ENCODE measurements at places on chromosomes 4 and X. TPM values are rescaled to one million over a fixed set of nuclear protein-coding genes. Genes with fewer than 3 reads are reported as not detected.

DNA sequence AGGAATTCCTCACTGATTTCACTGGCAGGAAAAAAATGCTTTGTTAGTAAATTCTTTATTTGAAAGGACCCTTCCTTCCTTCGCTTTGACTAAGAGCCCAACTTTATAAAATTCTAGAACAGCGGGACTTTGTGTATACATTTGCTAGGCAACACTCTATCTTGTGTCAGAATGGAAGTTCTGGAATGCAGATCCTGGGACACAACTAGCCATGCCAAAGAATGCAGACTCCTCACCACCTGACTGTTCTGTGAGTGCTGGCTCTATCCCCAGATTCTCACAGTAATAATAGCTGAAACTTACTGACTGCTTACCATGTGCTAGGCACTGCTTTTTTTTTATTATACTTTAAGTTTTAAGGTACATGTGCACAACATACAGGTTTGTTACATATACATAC lies 73.3 kb upstream of the ZDHHC15 start:
- no peaks in the 10 kb centered on the region for H3K36me3 ChIP-seq
- H3K27ac ChIP-seq = no peak overlapping the region
- H3K4me3 ChIP-seq = no peak overlapping the region
- DNase-seq = no peak
- no peaks in the 10 kb centered on the region for H3K4me1 ChIP-seq

DNA sequence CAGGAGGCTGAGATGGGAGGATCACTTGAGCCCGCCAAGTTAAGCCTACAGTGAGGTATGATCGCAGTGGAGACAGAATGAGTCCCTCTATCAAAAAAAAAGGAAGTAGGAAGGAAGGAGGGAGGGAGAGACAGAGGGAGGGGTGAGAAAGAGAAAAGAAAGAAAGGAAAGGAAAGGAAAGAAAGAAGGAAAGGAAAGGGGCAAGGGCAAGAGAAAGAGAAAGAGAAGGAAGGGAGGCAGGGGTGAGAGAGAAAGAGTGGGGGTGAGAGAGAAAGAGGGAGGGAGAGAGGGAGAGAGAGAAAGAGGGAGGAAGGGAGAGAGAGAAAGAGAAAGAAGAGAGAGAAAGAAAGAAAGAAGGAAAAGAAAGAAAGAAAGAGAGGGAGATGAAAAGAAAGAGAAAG lies 13.2 kb downstream of the ELF2 start:
- H3K27ac ChIP-seq = no peak overlapping the region
- DNase-seq = no peak
- no peaks in the 10 kb centered on the region for H3K27me3 ChIP-seq

- no peaks in the 10 kb centered on the region for H3K36me3 ChIP-seq
- peaks cover 23% of the 10 kb centered on the region for H3K4me1 ChIP-seq
- no peak within 1 kb of the TSS for H3K27ac ChIP-seq
These were observed at the start of gene NDNF for GRCh38 chr4:121072224-121073003. TSS of gene NDNF (minus strand) at chr4:121072535. CDS start at chr4:121045837, 26,698 bp downstream.

DNA sequence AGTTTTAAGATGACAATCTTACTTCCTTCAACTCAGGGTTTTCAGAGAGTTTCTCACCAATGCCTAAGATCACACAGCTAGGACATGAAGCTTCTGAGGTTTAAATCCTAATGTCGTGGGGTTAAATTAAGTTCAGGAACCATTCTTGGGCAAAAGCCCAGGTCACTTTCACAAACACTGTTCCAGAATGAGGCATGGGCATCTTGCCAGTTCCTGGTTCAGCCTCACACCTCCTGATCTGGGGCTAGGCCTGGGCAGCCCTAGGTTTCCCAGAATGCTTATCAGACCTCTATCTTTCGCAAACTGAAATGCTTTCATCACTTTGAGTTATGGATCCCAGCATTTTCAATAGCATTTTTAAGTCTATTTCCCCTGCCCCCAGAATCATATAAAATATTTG lies 224.8 kb upstream of the EDA2R start:
- H3K4me1 ChIP-seq = no peaks in the 10 kb centered on the region
- DNase-seq = no peak
- H3K4me3 ChIP-seq = no peak overlapping the region
- no peak overlapping the region for H3K27ac ChIP-seq

DNA sequence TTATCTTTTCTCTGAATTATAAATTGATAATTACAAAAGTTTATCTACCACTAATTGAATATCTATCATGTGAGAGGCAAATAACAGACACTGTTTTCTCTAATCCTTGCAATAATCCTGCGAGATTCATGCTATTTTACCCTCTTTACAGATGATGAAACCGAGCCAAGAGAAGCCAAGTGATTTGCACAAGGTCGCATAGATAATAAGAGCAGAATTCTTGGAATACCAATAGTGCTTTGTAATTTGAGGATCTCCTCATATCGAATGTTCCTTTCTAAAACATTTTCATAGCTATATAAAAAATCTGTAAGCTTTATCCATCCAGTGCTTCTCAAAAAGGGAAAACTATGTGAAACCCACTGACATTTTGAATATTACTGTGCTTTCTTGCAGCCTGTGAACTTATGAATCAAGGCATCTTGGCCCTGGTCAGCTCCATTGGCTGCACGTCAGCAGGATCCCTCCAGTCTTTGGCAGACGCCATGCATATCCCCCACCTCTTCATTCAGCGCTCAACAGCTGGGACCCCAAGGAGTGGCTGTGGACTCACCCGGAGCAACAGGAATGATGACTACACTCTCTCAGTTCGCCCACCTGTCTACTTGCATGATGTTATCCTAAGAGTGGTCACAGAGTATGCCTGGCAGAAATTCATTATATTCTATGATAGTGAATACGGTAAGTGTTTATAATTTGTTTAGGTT lies 743.8 kb upstream of the ATOH1 start:
- no peaks in the 10 kb centered on the region for H3K4me1 ChIP-seq
- DNase-seq = no peak
- H3K27me3 ChIP-seq = no peaks in the 10 kb centered on the region
- H3K4me3 ChIP-seq = no peak overlapping the region
- no peak overlapping the region for H3K27ac ChIP-seq
- H3K36me3 ChIP-seq = no peaks in the 10 kb centered on the region

- no peaks in the 10 kb centered on the region for H3K27me3 ChIP-seq
- H3K4me1 ChIP-seq = no peaks in the 10 kb centered on the region
- no peak overlapping the region for H3K4me3 ChIP-seq
- no peak overlapping the region for H3K27ac ChIP-seq
- no peak for DNase-seq
- no peaks in the 10 kb centered on the region for H3K36me3 ChIP-seq
These were observed 179.8 kb downstream of the SPCS3 start for GRCh38 chr4:176499518-176499917.

- H3K27me3 ChIP-seq = no peaks in the 10 kb centered on the region
- no peak for DNase-seq
- H3K4me1 ChIP-seq = no peaks in the 10 kb centered on the region
- H3K27ac ChIP-seq = no peak overlapping the region
These were observed 53.0 kb upstream of the DAPP1 start for GRCh38 chr4:99763635-99764101.

DNA sequence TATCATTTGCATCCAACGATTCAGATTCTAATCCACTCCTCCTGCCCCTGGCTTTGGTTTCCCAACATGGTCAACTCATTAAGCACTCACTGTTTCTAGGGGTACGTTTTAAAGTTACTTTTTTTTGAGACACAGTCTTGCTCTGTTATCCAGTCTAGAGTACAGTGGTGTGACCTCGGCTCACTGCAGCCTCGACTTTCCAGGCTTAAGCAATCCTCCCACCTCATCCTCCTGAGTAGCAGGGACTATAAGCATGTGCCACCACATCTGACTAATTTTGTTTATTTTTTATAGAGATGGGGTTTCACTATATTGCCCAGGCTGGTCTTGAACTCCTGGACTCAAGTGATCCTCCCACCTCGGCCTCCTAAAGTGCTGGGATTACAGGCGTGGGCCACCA lies 48.9 kb downstream of the TMEM156 start:
- no peaks in the 10 kb centered on the region for H3K4me1 ChIP-seq
- H3K27me3 ChIP-seq = no peaks in the 10 kb centered on the region
- H3K27ac ChIP-seq = no peak overlapping the region
- no peak for DNase-seq
- H3K4me3 ChIP-seq = no peak overlapping the region
- peaks cover 1% of the 10 kb centered on the region for H3K36me3 ChIP-seq

DNA sequence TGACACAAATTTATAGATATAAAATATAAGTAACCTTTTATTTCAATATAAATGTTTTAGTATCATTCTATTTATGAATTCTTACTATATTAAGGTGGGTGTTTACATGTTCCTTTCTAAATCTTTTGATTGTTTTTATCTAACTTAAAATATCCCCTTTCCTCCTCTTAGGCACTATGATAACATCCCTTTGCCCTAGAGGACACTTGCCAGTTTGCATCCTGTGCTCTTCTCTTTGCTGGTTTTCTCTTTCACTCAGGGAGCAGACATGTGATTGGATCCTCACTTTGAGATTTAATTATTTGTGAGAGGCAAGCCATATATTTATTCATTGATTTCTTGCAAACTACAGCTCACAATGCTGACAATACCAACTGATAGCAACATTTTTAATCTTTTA lies 16.2 kb downstream of the LRIT3 start:
- no peak overlapping the region for H3K27ac ChIP-seq
- no peak for DNase-seq
- no peak overlapping the region for H3K4me3 ChIP-seq
- H3K27me3 ChIP-seq = no peaks in the 10 kb centered on the region

GRCh38 chr4:131613086-131613823 lies 1535.8 kb upstream of the PCDH10 start:
- DNase-seq = no peak
- no peak overlapping the region for H3K4me3 ChIP-seq
- no peaks in the 10 kb centered on the region for H3K4me1 ChIP-seq
- H3K27ac ChIP-seq = no peak overlapping the region
- H3K36me3 ChIP-seq = no peaks in the 10 kb centered on the region
- no peaks in the 10 kb centered on the region for H3K27me3 ChIP-seq

DCHS2 gene
- 0.19 TPM for total RNA-seq

ADH1A gene
- 0.19 TPM for total RNA-seq

SLC7A11 gene
- total RNA-seq = 0.47 TPM

HPGDS gene
- total RNA-seq = 8.0 TPM

FAT1 gene
- 9.0 TPM for total RNA-seq

NUP62CL gene
- 6.1 TPM for total RNA-seq

NAA11 gene
- not detected for total RNA-seq

MSANTD1 gene
- total RNA-seq = 0.33 TPM

Data from thymus (tissue), 14 donors.